Left cardiac atrium (tissue), 4 donors: ENCODE measurements at places on chromosomes 7 and 10. TPM values are rescaled to one million over a fixed set of nuclear protein-coding genes. Genes with fewer than 3 reads are reported as not detected.

The CEP55 gene
- 0.24 TPM for total RNA-seq

The ADARB2 gene
- total RNA-seq: not detected

The EN2 gene
- 0.08 TPM for total RNA-seq

The GPR26 gene
- not detected for total RNA-seq

The C10orf90 gene
- 0.31 TPM for total RNA-seq

The CNTNAP2 gene
- total RNA-seq: 0.29 TPM

The STEAP1B gene
- total RNA-seq: 1.1 TPM

The IFIT2 gene
- total RNA-seq: 4.6 TPM

The LRRC4 gene
- 8.3 TPM for total RNA-seq

The GATAD1 gene
- 16.1 TPM for total RNA-seq

The ZNF467 gene
- 10.4 TPM for total RNA-seq

The GFRA1 gene
- total RNA-seq: 4.9 TPM

The CALML3 gene
- not detected for total RNA-seq

The RAB19 gene
- total RNA-seq: not detected

The OR2A5 gene
- not detected for total RNA-seq

The UCN3 gene
- total RNA-seq: not detected

The PHYHIPL gene
- total RNA-seq: 0.09 TPM

The MCM10 gene
- 1.3 TPM for total RNA-seq

The GIMAP7 gene
- 25.0 TPM for total RNA-seq

The UNCX gene
- total RNA-seq: not detected

The NKX1-2 gene
- total RNA-seq: not detected

The MRC1 gene
- 52.1 TPM for total RNA-seq

The SLC26A4 gene
- total RNA-seq: 0.58 TPM

The C10orf105 gene
- total RNA-seq: 0.27 TPM

The TRIL gene
- 6.0 TPM for total RNA-seq

The GJC3 gene
- total RNA-seq: 0.37 TPM

The ADD3 gene
- total RNA-seq: 125 TPM

The NUDT13 gene
- total RNA-seq: 1.6 TPM

The ENO4 gene
- 0.34 TPM for total RNA-seq

The HKDC1 gene
- total RNA-seq: 0.35 TPM

The PTN gene
- 51.2 TPM for total RNA-seq

The PLEKHS1 gene
- total RNA-seq: not detected

The CALCR gene
- total RNA-seq: 0.08 TPM

The C10orf143 gene
- 2.1 TPM for total RNA-seq

The PON1 gene
- total RNA-seq: not detected

The ELMO1 gene
- 15.6 TPM for total RNA-seq

The ZNF37A gene
- 9.2 TPM for total RNA-seq

The UBTD1 gene
- 23.7 TPM for total RNA-seq

The OR13A1 gene
- total RNA-seq: not detected

The OGDHL gene
- 3.4 TPM for total RNA-seq

The GTF2IRD2 gene
- total RNA-seq: 9.1 TPM

The GRM3 gene
- not detected for total RNA-seq

The CYP3A4 gene
- total RNA-seq: 0.32 TPM

The EBF3 gene
- 6.0 TPM for total RNA-seq

The DOCK4 gene
- 17.1 TPM for total RNA-seq

The FAM25A gene
- not detected for total RNA-seq

The SPDYE5 gene
- not detected for total RNA-seq

The SFTPA1 gene
- total RNA-seq: 0.26 TPM

The LIPK gene
- not detected for total RNA-seq

The ITGA8 gene
- 4.5 TPM for total RNA-seq
